GDM1 (cell line): ENCODE measurements at places on chromosomes 16 and 17.

- no peak for DNase-seq
Observed at GRCh38 chr17:2995377-2995776, 68.0 kb downstream of the OR1D5 start.

- no peak for DNase-seq
Observed at GRCh38 chr16:55331648-55332185, 7.7 kb downstream of the IRX6 start.

DNA sequence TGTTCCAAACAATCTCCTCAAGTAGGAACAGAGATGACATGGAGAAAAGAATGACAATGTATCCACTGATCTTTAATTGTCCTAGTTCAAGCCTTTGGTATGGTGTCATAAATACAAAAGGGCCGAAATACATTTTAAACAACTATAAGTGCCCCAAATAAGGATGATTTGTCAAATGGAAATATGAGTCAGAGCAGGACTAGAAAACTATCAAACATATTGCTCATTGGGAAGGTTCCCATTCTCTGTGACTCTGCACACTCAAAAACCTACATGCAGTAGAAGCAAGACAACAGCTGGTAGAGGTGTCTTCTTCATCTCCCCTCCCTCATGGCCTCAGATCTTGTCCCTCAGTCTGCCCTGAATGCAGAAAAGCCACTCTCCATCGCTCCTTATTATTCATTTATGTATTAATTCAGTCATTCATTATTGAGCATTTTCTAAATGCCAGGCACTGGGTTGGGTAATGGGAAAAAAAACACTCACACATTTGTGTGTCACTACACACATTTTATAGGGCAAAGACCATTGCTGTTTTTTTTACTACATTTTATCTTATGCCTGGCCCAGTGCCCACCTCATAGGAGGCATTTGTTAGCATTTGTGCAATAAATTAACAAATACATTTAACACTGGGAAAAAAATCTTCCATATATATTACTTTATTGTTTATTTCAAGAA, 10.1 kb downstream of the CA10 start:
- no peak for DNase-seq

GRCh38 chr16:51155199-51155607, 4.1 kb upstream of the SALL1 start:
- no peak for DNase-seq

DNA sequence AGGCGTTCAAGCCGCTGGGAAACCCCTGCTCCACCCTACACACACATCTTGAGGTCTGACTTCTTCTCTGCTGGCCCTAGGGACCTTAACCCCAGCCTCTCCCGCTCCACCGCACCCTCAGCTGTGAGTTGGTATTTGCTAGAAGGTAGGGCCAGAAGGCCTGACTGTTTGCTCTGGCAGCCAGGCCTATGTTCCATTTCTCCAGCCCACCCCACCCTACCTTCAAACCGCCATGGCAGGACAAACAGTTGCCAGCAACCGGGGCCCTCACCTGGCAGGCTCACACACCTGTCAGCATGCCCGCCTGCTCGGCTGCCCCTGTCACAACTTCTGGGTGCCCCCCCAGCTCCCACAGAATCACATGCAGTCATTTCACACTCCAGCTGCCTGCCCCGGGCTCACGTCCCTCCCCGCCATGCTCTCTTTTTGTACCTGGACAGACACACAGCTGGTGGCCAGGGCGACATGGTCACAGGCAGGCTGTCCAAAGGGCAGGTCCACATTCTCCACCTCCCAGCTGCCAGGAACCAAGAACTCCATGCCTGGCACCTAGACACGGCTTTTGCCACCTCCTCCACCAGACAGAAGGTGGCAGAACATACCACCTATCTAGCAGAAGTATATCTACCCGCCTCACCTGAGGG, 2.6 kb upstream of the ATP2A3 start:
- DNase-seq = no peak

DNA sequence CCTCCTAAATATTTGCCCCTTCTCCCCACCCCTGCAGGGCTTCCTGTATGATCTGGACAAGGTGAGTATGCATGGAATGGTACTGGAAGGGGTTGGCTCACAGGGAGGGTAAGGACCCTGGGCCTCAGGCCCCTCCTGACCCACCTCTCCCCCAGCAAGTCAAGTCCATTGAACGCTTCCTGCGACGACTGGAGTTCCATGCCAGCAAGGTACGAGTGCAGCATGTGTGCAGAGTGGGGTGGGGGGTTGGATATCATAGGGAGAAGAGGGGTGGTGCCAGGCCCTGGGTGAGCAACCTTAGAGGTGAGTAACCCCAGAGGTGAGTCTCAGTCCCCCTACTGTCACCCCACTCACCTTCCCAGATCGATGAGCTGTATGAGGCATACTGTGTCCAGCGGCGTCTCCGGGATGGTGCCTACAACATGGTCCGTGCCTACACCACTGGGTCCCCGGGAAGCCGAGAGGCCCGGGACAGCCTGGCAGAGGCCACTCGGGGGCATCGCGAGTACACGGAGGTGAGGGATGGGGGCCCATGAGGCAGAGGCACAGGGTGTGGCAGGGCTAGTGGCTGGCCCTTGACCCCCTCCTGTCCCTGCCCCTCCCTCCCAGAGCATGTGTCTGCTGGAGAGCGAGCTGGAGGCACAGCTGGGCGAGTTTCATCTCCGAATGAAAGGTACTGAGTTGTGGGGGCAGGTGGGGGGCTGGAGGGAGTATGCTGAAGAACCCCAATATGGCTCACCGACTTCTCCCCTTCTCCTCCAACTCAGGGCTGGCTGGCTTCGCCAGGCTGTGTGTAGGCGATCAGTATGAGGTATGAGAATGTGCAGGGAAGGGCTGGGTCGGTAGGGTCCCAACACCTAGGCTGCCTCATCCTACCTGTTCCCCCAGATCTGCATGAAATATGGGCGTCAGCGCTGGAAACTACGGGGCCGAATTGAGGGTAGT, 11.3 kb downstream of the RIPOR1 start:
- DNase-seq = no peak

- DNase-seq = peak; percentile 82
Observed at GRCh38 chr17:19978209-19978802, 678 bp upstream of the AKAP10 start.

- no peak for DNase-seq
Observed at GRCh38 chr17:77572065-77572601, 386.4 kb upstream of the TNRC6C start.

DNA sequence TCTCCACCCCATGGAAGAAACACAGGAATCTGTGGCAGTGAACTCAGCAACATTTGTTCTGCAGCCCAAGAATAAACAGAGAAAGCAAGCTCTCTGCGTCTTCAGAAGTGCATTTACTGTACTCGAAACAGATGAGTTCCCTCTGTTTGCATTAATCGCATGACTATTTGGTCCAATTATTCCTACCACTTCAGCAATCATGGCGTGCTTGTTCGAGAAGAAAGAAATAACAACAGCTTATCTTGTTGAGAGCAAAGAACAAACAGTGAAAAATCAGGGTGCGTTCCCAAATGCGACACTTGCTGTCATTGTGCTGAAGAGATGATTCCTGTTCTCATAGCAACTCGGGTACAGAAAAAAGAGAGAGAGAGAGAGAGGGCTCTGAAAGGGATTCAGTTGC, 445.3 kb upstream of the MAF start:
- no peak for DNase-seq

DNA sequence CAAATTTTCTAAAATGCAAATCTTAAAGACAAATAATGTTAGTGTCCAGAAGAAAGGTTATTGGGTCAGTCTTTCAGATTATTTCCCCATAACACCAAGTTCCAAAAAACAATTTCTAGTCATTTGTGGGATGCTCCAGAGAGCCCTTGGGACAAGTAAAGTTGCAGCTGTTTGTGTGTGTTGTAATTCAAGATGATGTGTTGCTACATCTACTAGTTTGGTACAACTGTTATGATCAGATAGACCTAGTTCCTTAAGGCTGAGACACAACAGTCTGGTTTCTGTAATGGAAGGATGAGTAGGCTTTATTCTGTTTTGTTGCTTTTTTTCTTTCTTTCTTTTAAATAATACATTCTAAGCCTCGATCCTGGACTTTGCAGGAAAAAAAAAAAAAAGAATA, 41.9 kb downstream of the PIGL start:
- no peak for DNase-seq

DNA sequence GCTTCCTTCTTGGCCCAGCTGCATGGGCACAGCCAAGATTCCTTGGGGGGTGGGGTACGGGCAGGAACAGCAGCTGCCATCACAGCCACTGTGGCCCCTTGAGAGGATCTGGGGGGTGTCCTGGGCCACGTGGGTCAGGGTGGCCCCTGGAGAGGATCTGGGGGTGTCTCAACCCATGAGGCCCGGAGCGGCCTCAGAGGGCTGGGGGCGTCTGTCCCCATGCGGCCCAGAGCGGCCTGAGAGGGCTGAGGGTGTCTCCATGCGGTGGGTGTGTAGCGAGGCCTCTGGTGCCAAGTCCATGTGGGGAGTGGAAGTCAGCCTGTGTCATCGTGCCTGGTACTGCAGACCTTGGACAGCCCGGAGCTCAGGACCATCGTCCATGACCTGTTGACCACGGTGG, 13.7 kb downstream of the TSC2 start:
- no peak for DNase-seq

- no peak for DNase-seq
Observed at GRCh38 chr16:70592106-70592571, 54.2 kb upstream of the IL34 start.

DNA sequence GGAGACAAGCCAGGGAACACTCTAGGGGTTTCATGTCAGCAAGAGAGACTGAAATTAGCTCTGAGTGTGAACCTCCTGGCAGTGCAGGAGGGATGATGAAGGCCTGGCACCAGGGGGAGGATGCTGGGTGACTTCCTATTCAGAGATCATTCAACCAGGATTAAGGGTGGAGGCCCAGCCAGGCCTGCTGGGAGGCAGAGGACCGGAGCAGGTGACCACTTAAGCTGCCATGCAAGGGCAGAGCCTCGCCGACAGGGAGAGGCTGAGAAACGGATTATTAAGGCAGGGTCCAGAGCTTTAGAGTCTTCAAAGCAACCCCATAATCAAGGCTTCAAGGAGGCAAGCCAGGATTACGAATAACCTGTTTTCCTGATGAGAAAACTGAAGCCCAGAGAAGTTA, 10.6 kb upstream of the SRCIN1 start:
- DNase-seq = no peak

- no peak for DNase-seq
Observed at GRCh38 chr17:77489239-77489892, 348.6 kb downstream of the SEC14L1 start.

GRCh38 chr17:65503557-65503956, 57.9 kb downstream of the AXIN2 start:
- DNase-seq = no peak

- no peak for DNase-seq
Observed at GRCh38 chr16:19168371-19169081, 486 bp downstream of the SYT17 start.

DNA sequence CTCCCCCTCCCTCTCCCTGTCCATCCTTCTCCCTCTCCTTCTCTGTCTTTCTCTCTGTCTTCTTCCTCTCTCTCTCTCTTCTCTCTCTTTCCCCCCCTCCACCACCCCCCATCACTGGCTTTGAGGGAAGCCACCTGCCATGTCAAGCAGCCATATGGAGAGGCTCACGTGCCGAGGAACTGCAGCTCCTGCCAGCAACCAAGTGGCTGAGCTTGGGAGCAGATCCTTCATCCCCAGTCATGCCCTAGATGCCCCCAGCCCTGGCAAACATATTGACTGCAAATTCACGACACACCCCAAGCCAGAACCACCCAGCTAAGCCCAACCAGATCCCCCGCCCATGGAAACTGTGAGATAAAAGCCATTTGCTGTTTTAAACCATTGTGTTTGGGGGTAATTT, 40.9 kb upstream of the RBFOX3 start:
- no peak for DNase-seq

DNA sequence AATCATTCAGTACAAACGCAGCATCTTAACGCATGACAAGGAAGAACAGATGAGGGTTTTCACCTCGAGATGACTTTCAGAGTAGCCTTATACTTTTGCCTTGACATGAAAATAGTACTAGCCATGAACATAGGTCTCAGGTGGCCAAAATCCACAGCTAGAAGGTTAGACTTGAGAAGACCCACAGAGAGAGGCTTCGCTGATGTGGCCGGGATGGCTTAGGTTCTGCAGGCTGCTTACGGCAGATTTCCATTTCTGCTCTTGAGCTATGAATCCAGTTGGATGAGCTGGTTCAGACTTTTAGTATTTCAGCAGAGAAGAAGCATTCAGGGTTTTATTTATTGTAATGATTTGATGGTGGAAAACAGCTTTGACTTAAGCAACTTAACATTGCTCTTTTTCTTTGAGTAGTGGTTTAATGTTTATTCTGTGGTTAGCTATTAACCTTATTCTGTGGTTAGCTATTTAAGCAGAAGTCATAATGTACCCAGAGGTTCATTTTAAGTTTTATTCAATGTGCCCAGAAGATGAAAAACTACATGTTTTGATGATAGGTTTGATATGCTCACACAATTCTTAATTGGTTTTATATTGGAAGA, 7.6 kb downstream of the KRT24 start:
- no peak for DNase-seq

DNA sequence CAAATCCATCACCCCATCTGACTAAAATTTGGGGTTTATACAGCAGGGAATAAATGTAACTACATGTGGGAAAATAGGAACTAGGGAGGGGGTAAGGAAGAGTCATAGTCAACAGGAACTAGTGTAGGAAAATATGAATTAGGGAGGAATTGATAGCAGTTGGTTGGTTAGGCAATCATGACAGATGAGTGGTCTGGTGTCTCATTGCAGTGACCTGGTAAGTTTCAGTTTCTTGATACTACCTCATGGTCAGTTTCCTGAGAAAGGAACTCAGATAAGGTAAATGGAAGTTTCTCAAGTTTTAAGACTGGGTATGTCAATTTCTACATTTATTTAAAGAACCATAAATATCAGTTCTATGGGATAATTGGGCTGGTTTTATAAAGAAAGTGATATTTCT, 442.3 kb downstream of the NPIPA7 start:
- no peak for DNase-seq

- DNase-seq = peak; percentile 29
Observed at GRCh38 chr17:40068917-40069750, 6.4 kb downstream of the THRA start.

GRCh38 chr17:58643147-58643546, 48.7 kb downstream of the TEX14 start:
- DNase-seq = no peak

DNA sequence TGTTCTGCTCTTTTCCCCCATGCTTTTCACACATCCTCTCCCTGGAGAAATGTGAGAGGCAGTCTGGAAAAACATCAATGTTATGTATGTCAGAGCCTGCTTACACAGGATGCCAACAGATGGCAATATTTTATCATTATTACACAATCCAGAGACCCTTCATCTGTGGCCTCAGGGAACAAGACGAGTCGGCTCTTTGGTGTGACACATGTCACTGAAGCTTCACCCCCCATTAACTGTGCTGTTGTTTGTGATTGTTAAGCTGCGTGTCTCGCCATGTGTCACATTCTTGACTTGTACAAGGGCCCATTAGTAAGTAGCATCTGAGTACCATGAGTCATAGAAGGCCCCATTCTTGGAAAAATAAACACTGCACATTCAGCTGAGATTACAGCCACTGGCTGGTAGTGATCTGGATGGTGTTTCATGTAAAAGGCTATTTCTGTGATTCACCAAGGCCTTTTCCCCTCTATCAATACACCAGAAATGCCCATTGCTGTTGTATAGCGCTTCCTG, 682.1 kb upstream of the SOX9 start:
- DNase-seq = no peak

GRCh38 chr17:1109606-1110540, 69.9 kb downstream of the ABR start:
- DNase-seq = no peak
